NCI-H187 (cell line): ENCODE measurements at places on chromosomes 13 and 19.

DNA sequence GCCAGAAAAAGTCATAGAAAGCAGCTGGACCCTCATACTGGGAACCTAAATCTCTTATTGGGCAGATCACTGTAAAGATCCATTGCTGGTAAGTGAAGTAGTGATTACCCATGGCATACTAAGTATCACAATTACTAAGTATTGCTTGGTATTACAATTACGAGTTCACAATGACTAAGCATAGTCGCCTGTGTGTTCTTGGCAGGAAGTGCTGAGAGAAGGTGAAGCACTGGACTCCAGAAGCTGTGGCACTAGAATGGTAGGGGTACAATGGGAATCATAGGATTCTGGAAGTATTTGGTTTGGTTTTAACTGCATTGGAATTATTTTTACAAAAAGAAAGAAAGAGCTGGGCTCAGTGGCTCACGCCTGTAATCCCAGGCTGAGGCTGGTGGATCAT is 20.3 kb downstream of the LGALS16 start:
- DNase-seq: no peak

GRCh38 chr13:71611292-71611691 is 255.7 kb downstream of the DACH1 start:
- no peak for DNase-seq

- DNase-seq: no peak
Observed at GRCh38 chr19:40177286-40178070, 13.7 kb upstream of the MAP3K10 start.

GRCh38 chr19:51142119-51142518 is at the start of gene SIGLEC7:
Gene SIGLEC7 (plus strand): TSS chr19:51142301. CDS start chr19:51142370, 69 bp downstream.
- no peak for DNase-seq

DNA sequence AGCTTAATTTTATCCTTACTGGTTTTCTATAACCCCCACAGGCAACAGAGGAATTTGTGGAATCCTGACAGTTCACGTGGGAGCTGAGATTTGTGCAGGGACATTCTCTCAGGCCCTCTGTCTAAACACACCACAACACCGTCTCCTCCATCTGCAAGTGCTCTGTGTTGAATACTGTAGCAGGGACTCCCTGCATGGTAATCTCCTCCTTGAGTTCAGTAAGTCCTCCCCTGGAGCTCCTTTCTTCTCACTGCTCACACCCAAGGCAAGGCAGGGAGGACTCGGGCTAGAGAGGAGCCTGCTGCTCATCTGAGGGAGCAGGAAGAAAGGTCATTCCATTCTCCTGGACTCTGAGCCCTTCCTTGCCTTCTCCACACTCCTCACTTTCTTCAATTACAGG is 348.2 kb downstream of the KCTD12 start:
- no peak for DNase-seq
